Osteocyte (in vitro differentiated cells): ENCODE measurements at places on chromosomes 6 and 20.

GRCh38 chr6:143037470-143037869 is 23.2 kb upstream of the AIG1 start:
- DNase-seq = no peak

- DNase-seq = no peak
Observed at GRCh38 chr20:46205349-46205748, 87.2 kb downstream of the CD40 start.

DNA sequence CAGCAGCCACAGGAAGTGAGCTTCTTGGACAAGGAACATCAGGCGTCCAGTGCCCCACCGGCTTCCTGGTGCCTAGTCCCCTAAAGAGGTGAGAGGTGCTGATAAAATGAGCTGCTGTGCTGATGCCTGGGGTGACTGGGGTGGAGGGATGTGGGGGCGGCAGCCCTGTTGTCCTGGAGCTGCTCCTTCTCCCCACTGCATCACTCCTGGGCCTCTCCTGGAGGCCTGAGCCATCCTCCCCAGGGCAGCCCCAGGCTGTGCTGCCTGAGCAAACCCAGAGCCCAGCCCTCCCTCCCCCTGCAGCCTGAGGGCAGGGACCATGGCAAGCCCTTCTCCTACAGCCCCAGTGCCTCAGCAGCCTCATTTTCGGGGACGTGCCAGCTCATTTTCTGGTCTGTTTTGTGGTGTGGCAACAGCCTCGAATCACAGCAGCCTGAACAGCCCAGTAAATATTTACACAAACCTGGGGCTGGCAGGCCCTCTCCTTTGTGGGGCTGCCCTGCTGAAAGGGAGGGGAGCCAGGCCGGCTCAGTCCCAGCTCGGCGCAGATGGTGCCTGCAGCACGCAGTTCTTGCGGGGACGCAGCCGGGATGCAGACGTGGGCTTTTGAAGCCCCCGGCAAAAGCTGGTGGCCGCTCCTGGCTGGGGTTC is 259.9 kb downstream of the DLL1 start:
- no peak for DNase-seq

DNA sequence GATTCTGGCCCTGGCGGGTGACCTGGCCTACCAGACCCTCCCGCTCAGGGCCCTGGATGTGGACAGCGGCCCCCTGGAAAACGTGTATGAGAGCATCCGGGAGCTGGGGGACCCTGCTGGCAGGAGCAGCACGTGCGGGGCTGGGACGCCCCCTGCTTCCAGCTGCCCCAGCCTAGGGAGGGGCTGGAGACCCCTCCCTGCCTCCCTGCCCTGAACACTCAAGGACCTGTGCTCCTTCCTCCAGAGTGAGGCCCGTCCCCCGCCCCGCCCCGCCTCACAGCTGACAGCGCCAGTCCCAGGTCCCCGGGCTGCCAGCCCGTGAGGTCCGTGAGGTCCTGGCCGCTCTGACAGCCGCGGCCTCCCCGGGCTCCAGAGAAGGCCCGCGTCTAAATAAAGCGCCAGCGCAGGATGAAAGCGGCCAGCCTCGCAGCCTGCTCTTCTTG is 868 bp upstream of the SLC2A4RG start:
- DNase-seq = no peak

GRCh38 chr6:63897952-63898351 is 262.4 kb downstream of the PHF3 start:
- DNase-seq = no peak

DNA sequence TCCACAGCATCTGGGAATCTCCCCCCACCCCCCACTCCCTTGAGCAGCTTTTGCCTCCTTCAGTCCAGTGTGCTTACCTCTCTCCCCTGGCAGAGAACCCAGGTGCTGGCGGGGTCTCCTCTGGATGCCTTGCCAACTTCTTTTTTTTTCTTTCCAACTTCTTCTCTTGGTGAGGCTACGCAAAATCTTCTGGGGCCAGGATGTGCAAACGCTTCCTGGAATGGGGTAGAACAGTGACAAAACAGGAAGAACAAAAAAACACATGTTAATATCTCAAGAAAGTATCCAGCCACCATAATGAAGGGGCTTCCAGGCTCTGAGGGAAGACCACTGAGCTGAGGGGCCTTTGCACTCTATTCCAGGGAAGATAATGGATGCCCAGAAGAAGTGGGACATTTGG is 53.9 kb upstream of the DDR1 start:
- DNase-seq = no peak

GRCh38 chr20:48609491-48609978 is 218.3 kb downstream of the PREX1 start:
- DNase-seq = no peak

DNA sequence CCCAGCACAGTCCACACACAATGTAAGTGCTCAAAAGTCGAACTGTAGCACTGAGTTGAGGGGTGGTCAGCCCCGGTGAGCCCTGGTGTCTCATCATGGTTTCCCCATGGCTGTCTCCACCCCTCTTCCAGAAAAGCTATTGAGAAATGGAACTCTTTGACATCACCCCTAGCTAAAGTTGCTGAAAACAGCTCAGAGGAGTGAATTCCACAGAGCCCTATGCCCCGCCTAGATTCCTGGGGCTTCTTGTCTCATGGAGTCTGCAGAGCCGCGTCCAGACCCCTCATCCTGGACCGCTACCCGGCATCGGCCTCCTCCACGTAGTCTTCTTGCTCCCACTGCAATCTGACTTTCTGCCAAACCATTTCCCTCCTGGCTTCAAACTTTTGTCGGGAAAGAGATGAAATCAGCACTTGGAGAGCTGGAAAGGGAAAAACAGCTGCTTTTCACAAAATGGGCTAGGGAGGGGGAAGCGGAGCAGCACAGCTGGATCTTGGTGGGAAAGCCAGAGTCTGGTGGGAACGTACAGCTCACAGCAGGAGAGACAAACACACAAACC is 132.2 kb downstream of the SNX5 start:
- DNase-seq = no peak

- DNase-seq = no peak
Observed at GRCh38 chr6:72953971-72954381, 271.3 kb downstream of the KHDC1L start.

DNA sequence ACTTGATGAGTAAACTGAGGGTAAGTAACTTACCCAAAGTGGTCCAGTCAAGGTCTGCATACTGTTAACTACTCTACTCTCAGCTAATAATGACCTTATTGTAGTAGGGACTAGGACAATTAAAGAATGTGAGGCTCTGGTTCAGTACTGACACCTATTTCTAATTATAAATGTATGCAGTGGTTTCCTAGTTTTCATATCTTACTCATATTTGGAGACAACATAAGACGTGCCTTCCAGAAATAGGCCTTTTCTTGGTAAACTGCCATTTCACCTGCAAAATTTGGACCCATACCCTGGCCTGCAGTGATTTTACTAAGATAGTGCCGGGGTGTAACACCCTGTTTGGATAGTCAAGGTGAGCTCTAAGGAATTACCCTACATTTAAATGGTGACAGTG is 24.7 kb downstream of the GJA1 start:
- no peak for DNase-seq

DNA sequence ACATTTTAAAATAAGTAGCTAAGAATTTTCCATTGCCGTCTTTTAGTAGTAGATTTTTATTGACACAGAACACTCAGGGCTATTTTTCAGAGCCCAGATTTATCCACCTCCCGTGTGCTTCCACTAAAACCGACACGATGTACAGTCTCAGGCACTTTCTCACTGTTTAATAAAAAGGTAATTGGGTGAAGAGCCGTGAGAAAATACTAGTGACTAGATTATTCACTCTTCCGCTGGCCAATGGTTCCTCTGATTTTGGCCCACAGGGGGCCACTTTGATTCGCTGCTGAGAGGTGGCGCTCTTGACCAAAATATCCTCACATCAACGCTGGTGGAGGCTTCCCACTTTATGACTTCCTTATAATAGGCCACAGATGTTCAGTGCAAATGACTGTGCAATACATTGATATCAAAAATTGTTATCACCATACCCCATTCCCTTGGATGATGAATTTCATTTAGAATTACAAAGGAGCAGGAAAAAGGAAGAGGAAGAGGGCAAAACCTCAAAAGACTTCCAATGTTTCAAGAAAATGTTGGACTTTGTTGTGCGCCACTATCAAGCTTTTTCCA is 12.3 kb upstream of the HDDC2 start:
- no peak for DNase-seq

DNA sequence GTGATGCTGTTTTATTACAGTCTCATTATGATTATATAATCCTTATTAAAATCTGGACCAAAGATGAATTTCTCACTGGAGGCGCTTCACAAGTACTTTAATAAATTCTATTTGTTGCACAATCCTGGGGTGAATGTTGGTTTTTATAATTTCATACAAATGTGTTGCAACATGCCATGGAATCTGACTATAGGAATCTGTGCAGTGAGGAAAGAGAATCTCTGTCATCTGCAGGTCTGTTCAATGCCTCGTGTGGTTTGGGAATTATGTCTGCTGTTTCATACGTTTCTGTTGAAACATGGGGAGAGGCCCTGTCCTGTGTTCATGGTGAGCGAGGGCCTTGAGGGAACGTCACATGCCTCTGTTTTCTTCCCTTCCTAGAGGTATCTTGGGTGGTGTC is 277.3 kb downstream of the CDH4 start:
- DNase-seq = no peak

- DNase-seq = no peak
Observed at GRCh38 chr20:6595704-6596103, 171.8 kb upstream of the BMP2 start.

GRCh38 chr6:45163952-45164766 is 164.0 kb upstream of the RUNX2 start:
- no peak for DNase-seq

DNA sequence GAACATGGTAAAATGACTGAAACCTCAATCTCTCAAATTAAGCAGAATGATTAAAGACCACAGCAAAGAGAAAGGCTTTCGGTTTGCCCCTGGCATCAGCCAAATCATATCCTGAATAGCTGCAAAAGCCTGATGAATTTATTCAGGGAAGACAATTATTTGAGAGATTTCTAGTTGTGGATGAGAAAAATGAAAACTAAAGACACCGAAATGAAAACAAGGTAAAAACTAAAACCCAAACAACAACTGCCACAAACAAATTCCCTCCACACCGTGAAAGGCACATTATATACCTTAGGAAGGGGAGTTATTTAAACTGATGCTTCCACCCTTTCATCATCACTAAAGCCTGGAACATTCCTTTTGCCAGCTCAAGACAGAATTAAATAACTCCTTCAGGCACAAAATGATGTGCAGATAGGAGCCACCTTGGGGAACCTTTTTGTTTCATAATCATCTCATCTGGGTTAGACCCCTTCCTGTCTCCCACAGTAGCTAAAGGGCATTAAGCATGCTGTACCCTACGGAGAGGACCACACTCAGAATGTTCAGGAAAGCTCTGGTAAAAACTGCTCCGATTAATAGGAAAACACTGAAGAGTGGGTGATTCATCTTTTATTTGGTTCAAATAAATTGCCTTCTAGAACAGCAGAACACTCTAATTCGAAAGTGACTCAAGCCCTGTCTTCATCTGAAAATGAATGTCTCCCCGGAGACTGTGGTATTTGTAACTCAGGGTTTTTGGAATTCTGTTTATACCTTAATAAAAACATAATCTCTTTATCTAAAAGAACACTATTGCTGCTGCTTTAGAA is 9.1 kb upstream of the ANKRD60 start:
- no peak for DNase-seq

- DNase-seq = no peak
Observed at GRCh38 chr6:142631517-142632385, 313.2 kb downstream of the HIVEP2 start.

GRCh38 chr6:122472022-122472340 is 374 bp upstream of the SERINC1 start:
- DNase-seq = no peak

DNA sequence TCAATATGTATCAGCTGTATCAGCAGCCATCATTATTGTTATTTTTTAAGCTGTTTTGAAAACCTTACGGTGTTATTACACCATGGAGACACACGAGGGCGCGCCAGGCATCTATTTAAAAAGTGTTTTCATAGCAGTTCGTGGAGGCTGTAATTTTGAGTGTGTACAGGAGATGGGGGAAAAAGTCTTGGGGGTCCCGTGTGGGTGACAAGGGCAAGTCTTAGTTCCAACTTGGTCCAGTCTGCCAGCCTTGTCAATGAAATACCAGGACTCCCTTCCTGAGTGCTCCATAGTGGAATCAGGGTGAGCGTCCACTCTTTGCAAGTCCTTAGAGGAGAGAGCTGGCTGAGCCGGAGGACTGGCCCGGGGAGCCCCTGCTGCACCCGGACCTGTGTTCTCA is 43.3 kb downstream of the SLC2A10 start:
- DNase-seq = no peak

- DNase-seq = no peak
Observed at GRCh38 chr20:49821870-49822331, 9.3 kb downstream of the SLC9A8 start.

- DNase-seq = no peak
Observed at GRCh38 chr20:45032781-45033180, 66.5 kb downstream of the STK4 start.

DNA sequence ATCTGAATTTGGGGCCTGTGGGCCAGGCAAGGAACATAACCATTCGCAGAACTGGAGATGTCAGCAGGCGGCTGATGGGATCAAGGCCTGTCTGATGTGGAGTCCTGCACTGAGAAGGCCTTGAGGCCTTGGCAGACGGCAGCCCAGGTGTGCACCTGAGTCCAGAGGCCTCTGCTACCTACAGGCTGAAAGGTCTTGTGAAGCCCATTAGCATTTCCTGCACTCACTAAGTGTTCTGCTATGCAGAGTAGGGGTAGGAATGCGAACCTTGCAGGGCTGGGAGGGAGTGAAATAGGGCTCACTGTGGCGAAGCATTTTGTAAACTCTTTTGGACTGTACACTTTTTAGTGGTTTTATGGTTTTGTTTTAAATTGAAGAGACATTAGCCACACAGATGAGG is 48.3 kb upstream of the RNF24 start:
- DNase-seq = no peak

- DNase-seq = no peak
Observed at GRCh38 chr20:36653456-36653855, 7.5 kb upstream of the SLA2 start.

- DNase-seq = no peak
Observed at GRCh38 chr6:135170849-135171248, 10.3 kb upstream of the MYB start.

GRCh38 chr6:10837009-10837621 is 1.2 kb downstream of the MAK start:
- no peak for DNase-seq

DNA sequence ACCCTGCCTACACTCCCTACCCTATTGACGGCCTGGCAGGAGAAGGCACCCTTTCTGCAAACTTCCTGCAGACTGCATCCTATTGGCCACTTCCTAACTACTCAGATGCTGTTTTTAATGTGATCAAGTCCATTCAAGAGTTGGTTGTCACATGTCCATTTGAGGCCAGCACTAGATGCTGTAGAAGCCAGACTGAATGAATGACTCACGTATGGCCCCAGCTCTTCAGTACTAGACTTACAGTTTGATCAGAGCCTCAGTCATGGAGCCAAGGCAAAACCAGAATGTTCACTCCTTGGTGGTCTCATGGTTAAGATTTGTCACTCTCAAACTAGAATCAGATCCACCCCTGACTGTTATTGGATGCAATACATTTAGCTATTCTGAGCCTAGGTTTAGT is 101.7 kb downstream of the OPRM1 start:
- no peak for DNase-seq

DNA sequence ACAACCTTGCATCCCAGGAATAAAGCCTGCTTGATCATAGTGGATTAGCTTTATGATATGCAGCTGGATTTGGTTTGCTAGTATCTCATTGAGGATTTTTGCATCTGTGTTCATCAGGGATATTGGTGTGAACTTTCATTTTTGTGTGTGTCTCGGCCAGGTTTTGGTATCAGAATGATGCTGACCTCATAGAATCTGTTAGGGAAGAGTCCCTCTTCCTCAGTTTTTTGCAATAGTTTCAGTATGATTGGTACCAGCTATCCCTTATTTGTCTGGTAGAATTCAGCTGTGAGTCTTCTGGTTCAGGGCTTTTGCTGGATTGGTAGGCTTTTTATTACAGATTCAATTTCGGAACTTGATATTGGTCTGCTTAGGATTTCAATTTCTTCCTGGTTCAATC is 132.5 kb downstream of the ZFAND3 start:
- no peak for DNase-seq
